ENCODE measurements at places on chromosomes 3 and 15.

GRCh38 chr3:67517781-67518180, 136.6 kb downstream of the SUCLG2 start:
- DNase-seq: no peak

DNA sequence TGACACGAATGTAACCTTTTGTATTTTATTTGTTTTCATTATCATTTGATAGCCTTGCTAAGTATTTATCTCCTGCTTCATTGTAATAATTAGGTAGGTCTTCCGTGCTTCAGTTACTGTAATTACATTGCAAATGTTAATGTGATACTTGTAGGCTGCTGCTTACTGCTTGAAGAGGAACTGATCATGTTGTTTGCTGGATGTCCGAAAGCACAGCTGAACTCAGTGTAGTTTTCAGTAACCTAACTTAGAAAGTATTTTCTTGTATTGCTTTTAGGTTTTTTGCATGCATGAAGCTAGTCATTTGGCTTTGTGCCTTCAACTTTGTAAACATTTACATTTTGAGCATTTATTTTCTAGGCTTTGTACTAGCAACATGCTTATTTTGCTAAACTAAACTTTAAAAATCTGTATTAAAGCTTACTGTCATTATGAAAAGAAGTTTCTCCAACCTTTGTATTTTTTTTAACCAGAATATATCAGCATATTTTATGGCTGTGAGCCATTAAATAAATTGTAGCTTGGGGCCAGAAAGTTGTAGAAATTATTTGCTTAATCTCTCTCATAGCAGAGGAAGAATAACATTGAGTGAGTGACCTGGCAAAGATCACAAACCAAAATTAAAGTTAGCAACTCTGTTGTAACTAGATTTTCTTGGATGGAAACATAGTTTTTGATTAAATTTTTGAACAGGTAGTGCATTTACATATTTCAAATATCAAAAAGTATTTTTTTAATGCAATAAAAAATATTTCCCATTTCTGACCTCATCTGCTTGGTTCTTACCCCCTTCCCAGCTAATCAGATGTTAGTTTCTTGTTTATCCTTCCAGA, 30.7 kb downstream of the SACM1L start:
- DNase-seq: no peak

GRCh38 chr3:30752491-30752890, 142.0 kb downstream of the GADL1 start:
- no peak for DNase-seq

DNA sequence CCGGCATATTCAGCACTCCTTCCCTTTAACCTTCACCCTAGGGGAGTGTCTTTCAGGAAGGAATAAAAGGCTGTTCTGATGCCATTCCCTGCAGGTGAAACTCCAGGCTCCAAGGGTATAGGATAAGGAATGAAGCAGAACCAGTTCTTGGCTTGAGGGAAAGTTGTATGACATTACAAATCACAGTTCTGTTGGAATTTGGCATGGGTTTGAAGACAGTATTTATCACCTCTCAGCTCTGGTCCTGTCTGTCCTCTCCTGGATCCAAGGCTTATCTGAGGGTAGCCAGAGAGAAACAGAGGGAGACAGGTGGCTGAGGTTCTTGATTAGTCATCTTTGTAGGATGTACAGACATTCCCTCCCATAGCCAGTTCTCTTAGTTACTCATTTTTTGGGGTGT, 37.1 kb downstream of the RAB11A start:
- DNase-seq: no peak

DNA sequence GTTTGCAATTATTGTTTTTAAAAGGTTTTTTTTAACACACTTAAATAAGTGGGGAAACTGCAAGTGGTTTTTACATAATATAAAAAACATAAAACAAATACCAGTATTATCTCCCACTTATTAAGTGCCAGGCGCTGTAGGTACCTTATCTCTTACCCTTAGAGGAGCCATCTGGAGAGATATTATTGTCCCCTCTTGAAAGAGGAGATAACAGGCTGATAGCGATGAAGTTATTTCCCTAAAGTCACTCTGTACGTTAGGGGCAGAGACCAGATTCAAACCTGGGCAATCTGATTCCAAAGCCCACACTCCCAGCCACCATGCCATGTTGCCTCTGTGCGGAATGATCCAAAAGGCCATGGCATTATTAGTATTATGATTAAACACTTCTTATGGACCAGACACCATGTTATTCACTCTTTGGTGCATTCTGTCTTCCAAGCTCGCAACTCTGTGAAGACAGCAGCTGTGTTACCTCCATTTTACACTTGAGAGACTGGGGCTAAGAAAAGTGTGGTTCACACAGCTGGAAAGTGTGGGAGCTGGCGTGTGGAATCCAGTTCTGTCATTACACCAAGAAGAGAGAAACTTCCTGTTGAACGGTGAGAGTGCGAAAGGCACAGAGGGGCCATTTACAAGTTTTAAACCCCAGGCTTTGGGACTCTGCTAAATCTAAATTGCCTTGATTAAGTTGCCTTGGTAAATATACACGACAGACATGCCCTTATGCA, 79.9 kb upstream of the MITF start:
- no peak for DNase-seq

- DNase-seq: no peak
These were observed 3.7 kb downstream of the ACVR2B start for GRCh38 chr3:38457111-38458003.

DNA sequence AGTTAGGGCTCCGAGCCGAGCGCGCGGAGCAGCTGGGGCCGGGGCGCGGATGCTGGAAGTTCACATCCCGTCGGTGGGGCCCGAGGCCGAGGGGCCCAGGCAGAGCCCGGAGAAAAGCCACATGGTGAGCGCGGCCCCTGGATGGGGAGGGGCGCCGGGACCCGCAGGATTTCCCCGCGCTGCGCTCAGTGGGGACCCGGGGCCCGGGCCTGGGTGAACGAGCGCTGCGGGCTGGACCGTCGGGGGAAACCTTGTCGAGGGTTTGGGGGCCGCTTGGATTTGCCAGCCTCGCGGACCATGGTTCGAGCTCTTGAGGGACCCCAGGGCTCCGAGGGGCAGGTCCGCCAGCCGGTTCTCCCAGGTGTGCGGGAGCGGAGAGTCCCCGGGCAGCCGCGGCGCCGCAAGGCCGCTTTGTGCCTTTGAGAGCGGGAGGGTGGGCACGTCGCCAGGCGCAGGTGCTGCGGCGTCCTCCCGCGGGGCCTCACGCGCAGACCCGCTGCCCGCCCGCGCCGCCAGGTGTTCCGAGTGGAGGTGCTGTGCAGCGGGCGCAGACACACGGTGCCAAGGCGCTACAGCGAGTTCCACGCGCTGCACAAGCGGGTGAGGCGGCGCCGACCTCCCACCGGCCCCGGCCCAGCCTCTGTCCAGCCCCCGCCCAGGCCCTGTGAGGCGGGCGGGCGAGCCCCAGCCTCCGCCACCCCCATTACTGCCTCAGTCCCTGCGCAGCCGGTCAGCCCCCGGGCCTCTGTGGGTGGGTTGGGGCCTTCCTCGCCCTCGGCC, at the start of gene SNX22:
Gene SNX22 (plus strand): TSS at position 5 of the 780 bp plus-strand sequence. CDS start 45 bp downstream, at position 50.
- peak; percentile 71 for DNase-seq

DNA sequence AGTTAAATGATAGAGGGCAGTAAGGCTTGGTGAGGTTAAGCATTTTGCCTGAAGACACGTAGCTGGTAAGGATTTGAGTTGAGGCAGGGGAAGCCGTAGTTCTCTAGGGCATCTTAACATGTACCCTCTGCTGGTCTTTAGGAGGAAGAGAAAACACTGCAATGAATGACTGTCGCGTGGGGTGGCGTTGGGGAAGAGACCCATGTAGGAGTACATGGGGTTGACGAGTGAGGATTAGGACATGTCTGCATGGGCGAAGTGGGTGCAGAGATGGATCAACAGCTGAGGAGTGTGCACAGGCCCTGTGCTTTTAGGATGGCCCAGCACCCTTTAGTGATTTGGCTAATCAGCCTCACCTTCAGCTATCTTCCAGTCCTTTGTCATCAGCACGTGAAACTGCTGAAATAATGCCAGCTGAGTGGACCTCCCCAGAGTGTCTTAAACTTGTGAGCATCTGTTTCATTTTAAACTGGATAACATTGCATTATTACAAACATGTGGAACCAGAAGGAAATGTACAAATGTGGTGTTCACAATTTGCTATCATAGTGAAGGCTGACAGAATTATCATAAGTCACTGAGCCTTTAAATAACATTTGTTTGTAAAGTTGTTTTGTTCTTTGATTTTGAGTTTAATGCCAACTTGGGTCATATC, 15.3 kb downstream of the P2RY14 start:
- DNase-seq: no peak

GRCh38 chr3:184348057-184348382, 10.6 kb downstream of the FAM131A start:
- no peak for DNase-seq

- no peak for DNase-seq
These were observed 33.1 kb downstream of the TBC1D5 start for GRCh38 chr3:17709236-17709810.
